ENCODE measurements at places on chromosomes 11 and 22. TPM values are rescaled to one million over a fixed set of nuclear protein-coding genes. Genes with fewer than 3 reads are reported as not detected.

The SCGB2A2 gene
- not detected for total RNA-seq

The MUC6 gene
- total RNA-seq = not detected

The CFAP300 gene
- 15.2 TPM for total RNA-seq

The MOV10L1 gene
- not detected for total RNA-seq

The KRTAP5-9 gene
- not detected for total RNA-seq

Data from neural progenitor cell (in vitro differentiated cells).